ENCODE measurements at places on chromosomes 12 and 14.
A peak's percentile ranks its signal among the peaks of the same experiment; 100 is the strongest.

DNA sequence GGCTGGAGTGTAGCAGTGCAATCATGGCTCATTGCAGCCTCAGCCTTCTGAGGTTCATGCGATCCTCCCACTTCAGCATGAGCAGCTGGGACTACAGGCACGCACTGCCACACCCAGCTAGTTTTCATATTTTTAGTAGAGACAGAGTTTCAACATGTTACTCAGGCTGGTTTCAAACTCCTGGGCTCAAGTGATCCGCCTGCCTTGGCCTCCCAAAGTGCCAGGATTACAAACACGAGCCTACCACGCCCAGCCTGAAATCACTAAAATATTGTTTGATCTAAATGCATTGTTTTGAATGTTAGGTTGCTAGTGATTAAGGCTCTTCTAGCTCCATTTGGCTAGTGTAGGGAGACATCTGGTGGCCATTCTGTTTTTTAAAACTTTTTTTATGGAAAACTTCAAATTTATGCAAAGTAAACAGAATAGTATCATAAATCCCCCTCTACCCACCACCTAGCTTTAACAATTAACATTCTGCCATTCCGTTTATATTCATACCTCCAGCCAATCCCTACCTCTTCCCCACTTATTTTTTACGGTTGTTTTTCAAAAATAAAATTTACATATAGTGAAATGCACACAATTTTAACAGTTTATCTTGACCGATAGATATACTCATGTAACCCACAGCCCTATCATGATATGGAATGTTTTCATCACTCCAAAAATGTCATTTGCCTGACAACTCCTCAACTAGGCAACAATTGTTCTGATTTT lies 37.8 kb downstream of the MYO1H start:
- no peak for DNase-seq

DNA sequence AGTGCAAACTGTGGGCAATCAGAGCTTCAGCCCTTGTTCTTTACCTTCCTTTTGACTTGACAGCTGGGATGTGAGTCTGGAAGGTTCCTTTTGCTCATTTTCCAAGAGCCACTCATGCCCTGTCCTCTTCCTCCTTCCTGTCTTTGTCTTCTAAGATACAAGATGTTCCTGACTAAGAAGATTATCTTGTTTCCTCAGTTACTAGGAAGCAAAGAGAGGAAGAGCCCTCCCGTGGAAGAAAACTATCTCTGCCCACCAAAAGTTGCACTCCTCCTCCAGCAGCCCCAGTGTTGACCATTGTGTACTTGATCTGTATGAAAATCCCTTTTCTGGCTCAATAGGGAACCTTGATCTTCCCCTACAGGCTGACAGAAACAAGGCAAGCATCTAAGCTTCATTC lies 138.0 kb downstream of the C12orf75 start:
- DNase-seq, result no peak

GRCh38 chr12:89383235-89384049 lies 31.1 kb upstream of the DUSP6 start:
- no peak for DNase-seq

GRCh38 chr12:49542592-49543160 lies 3.8 kb downstream of the KCNH3 start:
- no peak for DNase-seq

GRCh38 chr12:12024911-12025682 lies 45.6 kb upstream of the BCL2L14 start:
- DNase-seq, result peak; percentile 53

DNA sequence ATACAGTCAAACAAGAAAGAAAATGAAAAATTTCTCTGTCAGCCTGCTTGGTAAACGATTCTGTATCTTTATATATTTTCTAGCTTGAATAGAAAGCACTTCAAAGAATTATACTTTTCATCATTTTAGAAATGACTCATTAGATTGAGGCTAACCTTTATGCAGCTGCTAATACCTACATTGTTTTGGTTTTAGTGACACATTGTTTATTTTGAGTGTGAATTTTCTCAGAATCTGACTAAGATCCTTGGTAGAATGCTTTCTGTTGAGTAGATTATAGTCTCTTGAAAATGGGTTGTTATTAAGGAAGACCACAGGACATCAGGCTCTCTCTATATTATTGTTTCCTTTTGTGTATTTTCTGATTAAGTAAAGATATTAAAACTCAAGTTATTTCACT lies at the start of gene PMCH:
PMCH (minus strand) TSS at position 45 of the 400 bp plus-strand sequence. CDS start 63 bp downstream, outside the sequence.
- no peak for DNase-seq

- DNase-seq, result no peak
Measured at GRCh38 chr12:110353211-110353965, 50.1 kb downstream of the ANAPC7 start.

GRCh38 chr12:27015730-27016076 lies 1.5 kb upstream of the TM7SF3 start:
- no peak for DNase-seq

GRCh38 chr12:27780612-27781408 lies 774 bp upstream of the MANSC4 start:
- DNase-seq, result peak; percentile 45

DNA sequence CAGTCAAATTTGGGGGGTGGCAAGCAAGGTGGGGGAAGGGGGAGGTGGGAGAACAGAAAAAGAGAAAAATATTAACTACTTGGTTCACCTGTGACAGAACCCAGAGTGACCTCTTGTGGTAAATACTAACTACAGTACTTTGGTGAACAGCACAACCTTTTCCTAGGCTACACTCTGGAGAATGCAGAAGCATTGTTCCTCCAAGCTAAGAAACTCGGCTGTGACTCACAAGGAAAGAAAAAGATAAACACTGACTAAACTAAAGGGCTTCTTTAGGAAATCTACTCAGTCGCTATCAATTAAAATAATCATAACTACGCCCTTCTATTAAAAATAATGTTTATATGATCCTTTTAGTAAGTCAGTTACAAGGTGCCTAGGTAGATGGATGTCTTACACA lies 5.4 kb downstream of the KCNH5 start:
- no peak for DNase-seq

GRCh38 chr14:92539875-92540274 lies 26.3 kb downstream of the RIN3 start:
- DNase-seq, result no peak

DNA sequence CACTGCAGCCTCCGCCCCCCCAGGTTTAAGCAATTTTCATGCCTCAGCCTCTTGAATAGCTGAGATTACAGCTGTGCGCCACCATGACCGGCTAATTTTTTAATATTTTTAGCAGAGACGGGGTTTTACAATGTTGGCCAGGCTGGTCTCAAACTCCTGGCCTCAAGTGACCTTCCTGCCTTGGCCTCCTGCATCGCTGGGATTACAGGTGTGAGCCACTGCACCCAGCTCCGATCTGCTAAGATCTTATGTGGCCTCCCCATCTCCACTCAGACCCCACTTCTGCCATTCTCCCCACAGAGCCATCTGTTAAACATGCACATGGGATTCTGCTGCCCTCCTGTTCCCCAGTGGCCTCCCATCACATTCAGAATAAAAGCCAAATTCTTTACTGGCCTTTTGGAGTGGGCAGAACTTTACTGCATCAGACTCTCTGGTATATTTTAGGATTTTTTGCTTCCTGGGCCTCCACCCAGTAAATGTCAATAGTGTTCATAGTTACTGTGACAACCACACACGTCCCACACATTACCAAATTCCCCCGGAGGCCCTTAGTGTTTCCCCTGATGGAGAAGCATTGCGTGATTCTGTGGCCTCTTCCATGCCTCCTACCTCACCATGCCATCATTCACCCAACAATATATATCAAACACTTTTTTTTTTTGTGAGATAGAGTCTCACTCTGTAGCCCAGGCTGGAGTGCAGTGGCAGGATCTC lies 96.3 kb downstream of the PTPN11 start:
- no peak for DNase-seq

- DNase-seq, result no peak
Measured at GRCh38 chr14:93045965-93046704, 69.6 kb downstream of the ITPK1 start.

GRCh38 chr12:16350682-16351081 lies 3.2 kb downstream of the MGST1 start:
- no peak for DNase-seq

DNA sequence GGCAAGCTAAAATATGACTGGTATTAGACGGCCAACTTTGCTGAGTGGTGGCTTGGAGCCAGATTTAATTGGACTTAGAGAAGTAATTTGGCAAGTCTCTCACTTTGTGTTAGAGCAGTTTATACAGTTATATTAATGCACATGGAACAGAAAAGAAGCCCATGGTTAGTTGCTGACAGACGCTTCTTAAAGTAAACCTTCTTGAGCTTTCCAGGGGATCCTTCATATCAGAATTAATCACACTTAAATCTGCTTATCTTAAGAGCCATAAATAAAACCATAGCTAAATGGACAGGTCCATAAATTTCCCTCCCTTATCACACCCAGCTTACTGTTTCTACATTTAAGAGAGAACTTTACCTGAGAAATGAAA lies 9.6 kb downstream of the GSG1 start:
- DNase-seq, result no peak

DNA sequence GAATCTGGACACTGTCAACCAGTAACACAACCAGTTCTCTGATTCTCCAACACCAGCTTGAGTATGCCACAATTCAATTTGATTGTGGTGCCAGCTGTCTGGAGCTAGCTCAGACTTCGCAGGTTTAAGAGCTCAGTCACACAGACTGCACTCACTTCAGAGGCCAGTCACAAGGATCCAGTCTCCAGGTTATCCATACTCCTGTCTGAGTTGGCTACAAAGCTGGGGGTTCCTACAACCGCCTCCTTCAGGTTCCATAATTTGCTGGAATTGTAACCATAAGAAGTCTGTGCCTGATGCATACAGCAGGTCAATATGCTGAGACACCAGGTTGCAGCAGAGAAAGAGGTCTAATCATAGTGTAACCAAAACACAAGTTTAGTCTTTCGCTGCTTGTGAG lies 70.5 kb upstream of the CPSF6 start:
- no peak for DNase-seq

- no peak for DNase-seq
Measured at GRCh38 chr12:5789469-5789968, 155.5 kb downstream of the ANO2 start.

- no peak for DNase-seq
Measured at GRCh38 chr14:75344411-75344810, 65.8 kb downstream of the FOS start.

DNA sequence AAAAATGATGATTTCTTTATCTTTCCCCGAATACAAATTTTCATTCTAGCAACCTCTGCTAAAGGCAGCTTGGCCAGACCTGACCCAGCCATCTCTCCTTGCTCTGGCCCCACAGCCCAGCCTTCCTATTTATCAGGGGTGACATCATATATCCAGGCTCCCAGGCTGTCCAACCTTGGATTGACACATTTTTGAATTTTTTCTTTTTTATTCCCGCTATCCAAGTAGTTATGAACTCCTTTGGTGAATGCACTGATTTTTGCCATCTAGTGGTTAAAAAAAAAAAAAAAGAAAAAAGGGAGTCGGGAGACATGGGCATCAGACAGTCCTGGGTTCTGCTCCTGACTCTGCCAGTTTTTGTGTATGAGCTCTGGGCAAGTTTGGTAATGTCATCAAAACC lies 120.5 kb downstream of the PTPN11 start:
- no peak for DNase-seq

DNA sequence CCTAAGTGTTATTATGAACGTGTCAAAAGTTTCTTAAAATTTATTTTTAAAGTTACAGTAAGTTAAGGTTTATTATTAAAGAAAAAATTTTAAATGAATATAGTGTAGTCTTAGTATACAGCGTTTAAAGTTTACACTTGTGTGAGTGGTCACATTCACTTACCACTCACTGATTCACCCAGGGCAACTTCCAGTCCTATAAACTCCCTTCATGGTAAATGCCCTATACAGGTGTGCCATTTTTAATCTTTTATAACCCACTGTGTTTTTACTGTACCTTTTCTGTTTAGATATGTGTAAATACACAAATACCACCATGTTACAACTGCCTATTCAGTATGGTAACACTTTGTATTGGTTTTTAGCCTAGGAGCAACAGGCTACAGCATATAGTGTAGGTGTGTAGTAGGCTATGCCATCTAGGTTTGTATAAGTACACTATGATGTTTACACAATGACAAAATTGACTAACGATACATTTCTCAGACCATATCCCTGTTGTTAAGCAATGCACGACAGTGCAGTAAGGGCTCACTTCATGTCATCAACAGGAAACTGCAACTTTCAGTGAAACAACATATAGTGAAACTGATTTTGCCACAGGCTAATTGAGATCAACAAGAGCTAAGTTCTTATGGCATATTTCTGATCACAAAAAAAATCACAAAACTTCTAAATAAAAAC lies 112.0 kb upstream of the TMCC3 start:
- no peak for DNase-seq

- no peak for DNase-seq
Measured at GRCh38 chr12:85356596-85357385, 76.8 kb downstream of the ALX1 start.

DNA sequence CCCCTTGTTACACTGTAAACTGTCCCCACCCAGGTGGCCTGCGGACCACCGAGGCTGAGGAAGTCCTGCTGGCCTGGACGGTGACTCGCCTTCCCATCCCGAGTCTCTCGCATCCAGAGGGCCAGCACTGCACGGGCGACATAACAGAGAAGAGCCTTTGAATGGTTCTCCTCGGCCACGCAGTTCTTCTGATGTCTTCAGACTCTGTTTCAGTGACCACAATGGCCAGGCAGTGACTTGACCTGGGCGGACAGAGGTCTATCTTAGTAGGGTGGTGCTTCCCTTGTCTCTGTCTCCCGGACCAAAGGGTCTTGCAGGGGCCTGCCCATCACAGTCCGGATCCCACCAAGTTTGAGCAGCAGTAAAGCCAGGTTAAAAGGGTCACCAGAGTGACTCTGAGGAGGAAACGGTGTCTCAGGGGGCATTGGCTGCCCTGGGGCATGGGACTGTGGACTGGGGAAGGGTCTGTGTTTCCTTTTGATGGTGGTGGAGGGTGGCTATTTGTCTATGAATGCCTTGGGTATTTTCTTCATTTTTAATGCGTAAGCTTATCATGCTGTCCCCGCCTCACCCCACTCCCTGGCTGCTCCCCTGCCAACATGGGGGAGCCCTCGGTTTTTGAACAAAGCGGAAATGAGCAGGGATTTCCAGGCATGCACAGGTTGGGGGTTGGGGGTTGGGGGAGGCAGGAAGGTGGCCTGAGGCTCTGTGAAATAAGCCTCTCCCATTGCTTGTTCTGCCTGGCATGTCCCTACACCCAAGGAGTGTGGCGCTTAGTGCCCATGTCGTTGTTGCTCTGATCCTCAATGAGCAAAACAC lies 10.3 kb downstream of the KRT85 start:
- DNase-seq, result no peak

DNA sequence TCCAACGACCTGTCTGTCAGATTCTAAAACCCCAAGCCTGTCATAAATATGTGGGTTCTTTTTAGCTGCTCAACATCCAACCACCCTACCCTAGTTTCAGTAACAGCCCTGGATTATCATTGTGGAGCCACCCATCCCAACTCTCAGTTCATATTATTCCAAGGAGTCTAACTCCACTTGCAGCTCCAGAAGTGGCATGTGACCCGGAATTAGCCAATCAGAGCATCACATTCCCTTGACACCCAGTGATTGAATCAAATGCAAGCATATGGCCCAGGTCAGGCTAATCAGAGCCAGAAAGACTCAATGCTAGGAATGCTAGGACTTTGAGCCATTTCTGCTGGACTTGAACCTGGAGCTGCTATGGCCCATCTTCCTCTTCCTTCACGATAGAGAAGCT lies 17.1 kb upstream of the HSP90B1 start:
- no peak for DNase-seq

- no peak for DNase-seq
Measured at GRCh38 chr12:112595410-112595809, 176.7 kb downstream of the PTPN11 start.

GRCh38 chr14:75486318-75486717 lies 36.0 kb upstream of the BATF start:
- no peak for DNase-seq
